ENCODE measurements at places on chromosomes 16 and 17.

DNA sequence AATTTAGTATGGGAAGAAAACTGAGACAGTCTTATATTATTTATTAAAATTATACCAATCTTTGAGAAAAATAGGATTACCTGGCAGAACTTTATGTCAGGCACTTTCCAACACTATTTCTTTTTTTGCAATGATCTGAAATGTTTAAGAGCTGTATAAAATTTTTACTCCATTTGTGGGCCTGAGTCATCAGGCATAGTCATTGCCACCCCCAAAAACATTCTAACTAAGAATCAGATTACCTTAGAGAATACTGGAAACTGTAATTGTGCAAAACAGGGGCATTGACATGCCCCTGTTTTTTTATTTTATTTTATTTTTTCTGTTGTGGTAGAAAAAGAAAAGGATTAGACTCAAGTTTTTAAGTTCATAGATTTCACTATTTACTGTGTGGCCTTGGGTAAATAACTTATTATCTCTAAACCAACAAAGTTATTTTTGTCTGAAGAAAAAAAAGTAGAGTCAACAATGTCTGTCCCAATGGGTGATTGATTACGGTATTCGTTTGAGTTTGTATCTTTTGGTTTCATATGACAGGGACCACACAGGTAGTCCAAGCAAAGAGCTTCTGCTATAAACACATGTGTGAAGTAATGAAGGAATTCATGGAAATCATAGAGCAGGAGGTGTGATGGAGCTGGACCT, 24.6 kb downstream of the VAT1L start:
- no peak for DNase-seq

DNA sequence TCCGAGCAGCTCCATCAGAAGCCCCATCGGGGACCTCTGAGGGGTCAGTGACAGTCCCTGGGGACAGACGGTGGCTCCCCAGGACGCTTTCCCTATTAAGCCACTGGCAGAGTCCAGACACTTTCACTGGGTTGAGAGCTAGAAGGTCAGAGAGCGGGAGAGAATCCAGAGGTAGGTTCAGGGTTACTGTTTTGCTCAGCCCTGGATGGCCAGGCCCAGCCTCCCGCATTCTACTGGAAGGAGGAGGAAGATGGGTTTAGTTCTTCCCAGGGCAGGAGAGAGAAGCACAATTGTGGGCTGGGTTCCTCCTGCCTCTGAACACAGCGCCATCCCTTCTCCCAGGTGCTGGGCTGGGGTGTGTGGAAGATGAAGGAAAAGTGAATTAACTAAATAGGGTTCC, 452.8 kb downstream of the SLC39A11 start:
- no peak for DNase-seq

DNA sequence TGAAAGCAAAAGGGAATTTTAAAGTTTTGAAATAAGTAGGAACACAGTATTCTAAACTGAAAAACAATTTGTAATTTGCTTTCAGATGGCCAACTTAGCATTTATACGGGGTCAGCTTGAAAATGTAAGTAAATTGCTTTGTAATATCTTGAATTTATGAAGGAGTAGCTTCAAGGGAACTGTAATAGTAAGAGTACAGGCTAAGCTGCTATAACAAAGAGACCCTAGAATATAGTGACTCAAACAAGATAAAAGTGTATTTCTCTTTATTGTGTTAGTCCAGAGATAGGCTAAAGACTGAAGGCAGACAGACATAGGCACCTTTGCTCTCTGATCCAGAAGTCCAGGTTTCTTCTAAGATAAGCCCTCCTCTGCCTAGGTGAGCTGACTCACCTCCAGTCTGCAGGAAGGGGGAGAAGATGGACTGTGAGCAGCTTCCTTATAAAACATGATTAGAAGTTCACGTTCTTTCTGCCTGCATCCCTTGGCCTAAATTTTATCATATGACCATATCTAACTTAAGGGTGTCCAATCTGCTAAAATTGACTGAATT, 3.2 kb downstream of the TTC19 start:
- DNase-seq = no peak

DNA sequence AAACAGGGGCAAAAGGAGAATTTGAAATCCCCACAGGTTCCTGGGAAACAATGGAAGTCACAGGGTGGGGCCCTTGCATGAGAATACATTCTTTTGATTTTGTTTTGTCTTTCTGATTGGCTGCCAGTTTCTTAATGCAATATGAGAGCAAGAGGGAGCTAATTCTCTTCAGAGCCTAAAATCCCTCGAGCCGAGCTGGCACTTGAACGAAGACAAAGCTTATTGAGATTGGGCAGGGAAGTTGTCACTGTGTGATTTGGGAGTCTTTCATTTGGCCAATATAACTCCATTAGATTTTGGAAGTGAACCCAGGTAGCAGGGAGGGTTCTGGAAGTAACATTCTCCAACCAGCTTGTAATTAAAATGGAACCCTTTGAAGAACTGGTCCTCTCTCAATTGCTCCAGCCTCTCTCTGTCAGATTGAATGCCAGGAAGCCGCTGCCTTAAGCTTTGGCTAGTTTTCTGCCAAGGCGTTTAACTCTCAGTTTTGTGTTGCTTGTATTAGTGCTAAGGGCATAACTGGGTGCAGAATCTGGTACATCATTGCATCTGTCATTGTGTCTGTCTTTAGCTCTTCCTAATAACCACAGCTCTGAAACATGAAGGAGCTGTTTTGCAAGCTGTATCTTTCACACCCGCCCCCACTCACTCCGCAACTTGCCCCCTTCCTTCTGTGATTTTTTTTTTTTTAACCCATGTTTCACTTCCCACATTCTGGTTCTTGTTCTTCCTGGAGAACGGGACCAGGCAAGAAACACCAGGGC, 272.0 kb downstream of the MAF start:
- no peak for DNase-seq

DNA sequence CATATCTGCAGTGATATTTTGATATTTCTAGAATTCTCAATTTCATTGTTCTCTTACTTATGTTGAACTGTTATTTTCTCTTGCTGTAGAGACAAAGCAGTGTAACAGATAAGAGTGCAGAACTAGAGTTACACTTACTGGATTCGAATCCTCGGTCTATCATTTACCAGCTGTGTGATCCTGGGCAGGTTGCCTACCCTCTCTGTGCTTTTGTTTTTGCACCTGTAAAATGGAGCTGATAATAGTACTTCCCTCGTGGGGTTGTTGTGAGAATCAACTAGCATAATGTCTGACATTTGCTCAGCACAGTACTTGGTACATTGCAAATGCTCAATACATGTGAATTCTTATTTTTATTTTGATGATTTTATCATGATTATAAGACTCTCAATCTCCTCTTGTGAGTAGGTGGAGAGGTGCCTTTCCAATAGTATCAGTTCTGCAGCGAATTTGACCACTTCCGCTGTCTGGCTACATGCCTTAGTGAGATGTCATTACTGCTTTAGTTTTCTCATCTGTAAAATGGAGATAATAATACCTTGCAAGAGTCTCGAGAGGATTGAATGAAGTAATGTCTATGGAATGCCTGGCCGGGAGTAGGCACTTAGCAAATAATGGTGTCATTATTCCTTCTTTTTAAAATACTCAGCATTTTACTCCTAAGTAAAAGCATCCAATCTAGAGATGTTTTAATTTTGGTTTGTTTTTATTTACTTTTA, 312.2 kb upstream of the MAF start:
- no peak for DNase-seq

DNA sequence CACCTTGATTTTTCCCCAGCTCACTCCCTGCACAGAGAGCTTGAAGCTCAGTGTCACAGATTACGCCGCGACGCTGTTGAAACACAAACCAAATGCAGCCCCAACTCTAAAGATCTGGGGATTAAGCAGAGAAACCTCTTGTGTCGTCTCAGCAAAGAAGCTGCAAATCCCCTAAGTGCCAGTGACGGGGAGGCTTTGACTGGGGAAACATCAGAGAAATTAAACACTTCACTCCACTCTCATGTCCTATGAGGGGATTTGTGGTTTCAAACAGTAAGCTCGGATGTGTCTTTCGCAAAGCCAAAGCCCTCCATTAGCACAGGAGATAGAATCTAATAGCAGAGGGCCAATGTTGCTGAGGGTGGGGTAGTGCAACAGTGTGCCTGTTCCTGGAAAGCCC, 233.7 kb downstream of the HS3ST4 start:
- DNase-seq = no peak

GRCh38 chr17:48725004-48725287, 2.0 kb downstream of the PRAC2 start:
- no peak for DNase-seq

DNA sequence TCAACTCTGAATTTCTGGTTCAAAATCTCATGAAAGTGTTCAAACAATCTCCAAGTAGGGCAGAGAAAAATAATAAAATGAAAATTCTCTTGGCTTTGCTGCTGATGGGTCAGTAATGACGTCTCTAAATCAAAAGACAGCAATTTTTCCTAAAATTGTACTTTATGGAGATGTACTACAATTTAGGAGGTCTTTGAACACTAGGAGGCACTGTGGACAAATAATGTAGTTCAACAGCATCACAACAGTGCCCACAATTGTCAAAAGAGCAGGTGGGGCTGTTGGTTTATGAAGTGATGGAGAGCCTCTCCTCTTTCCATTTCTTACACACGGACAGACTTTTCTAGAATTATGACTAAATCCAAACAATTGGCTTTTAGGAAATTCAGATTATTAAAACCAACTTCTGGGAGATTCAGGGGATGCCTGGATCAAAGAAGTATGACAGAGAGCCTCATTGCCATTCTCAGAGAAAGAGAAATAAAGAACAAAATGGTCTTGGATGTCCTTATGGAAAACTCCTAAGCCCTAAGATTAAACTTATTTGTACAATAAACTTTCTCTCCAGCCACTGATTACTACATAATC, 23.8 kb downstream of the EZH1 start:
- no peak for DNase-seq

GRCh38 chr17:77808686-77809425, 149.6 kb upstream of the TNRC6C start:
- no peak for DNase-seq

- no peak for DNase-seq
These were observed 6.8 kb downstream of the OR1F1 start for GRCh38 chr16:3194792-3195191.

GRCh38 chr16:64074706-64075105, 1047.2 kb downstream of the CDH11 start:
- DNase-seq = no peak

GRCh38 chr16:49453021-49453420, 79.4 kb downstream of the C16orf78 start:
- no peak for DNase-seq

GRCh38 chr17:13580790-13581189, 20.9 kb downstream of the HS3ST3A1 start:
- DNase-seq = no peak

- DNase-seq = no peak
These were observed 32.4 kb upstream of the NOL11 start for GRCh38 chr17:67685351-67685750.

GRCh38 chr17:47276444-47276843, 22.8 kb downstream of the ITGB3 start:
- DNase-seq = no peak

DNA sequence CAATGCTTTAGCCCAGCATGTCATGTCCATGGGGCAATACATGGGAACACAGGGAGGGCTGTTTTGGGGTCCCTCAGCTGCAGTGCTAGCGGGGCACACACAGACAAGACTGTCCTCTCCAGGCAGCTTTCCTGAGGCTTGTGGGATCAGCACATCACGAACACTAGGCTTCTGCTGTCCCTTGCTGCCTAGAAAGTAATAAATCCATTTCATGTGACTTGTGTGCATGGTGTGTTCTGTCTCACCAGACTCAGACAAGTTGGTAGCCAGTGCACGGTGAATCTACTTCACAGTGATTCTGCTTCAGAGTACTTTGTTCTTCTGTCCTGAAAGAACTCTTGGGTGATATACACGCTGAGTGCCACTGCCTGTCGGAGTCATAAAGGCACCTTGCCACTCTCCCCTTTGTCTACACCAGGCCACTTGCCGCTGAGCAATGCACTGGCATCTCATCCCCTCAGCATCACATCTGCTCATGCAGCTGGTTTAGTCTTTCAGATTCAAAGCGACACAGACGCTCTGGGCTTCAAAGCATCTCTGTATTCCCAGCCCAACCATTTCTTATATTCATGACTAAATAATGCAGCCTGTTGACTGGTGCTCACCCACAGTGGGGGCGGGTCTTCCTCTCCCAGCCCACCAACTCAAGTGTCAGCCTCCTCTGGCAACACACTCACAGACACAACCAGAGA, 95.2 kb upstream of the COX10 start:
- no peak for DNase-seq

DNA sequence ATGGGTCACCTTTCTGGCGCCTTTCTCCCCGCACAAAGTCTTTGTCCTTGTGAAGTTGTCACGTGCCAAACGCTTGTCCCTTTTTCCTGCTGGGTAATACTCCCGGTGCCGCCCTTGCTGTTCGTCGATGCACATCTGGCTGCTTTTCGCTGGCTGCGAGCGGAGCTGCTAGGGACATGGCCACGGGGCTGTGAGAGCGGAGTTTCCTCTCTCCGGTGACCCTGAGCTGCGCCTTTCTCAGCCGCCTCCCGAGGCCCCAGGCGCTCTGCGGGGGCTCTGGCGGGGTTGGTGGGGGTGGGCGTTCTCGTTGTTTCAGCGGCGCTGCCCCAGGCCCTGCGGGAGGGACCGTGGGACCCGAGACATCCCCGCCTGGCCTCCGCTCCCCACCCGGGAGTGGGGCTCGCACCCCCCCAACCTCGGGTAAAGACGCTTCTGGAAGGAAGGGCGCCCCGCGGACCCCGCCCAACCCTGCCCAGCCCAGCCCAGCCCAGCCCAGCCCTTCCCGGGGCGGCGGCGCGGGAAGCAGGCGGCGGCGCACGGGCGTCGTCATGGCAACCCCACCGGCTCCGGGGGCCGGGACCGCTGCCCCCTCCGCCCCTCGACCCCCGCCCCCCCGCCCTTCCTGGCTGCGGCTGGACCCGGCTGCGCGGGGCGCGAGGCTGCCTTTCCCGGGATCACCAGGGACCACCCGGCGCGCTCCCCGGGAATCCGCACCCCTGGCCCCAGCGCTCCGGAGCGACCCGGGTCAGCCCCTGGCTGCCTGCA, 12.3 kb downstream of the CHMP6 start:
- no peak for DNase-seq

- no peak for DNase-seq
These were observed 18.3 kb downstream of the TPSG1 start for GRCh38 chr16:1206786-1207185.

DNA sequence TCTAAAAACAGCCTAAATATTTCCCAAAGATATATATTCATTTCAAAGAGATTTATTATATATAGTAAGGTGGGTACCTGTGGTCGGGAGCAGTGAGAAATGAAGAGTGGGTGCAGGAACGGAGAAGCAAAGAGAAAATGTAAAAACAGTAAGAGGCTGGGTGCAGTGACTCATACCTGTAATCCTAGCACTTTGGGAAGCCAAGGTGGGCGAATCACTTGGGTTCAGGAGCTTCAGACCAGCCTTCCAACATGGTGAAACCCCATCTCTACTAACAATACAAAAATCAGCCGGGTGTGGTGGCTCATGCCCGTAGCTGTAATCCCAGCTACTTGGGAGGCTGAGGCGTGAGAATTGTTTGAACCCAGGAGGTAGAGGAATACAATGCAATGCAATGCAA, 257.1 kb downstream of the BCAS3 start:
- DNase-seq = no peak

GRCh38 chr17:32007463-32008298, 498 bp downstream of the LRRC37B start:
- DNase-seq = no peak
